ENCODE measurements at places on chromosomes 1 and 21.

- no peak overlapping the region for H3K4me3 ChIP-seq
- H3K4me1 ChIP-seq = peaks cover 10% of the 10 kb centered on the region
- no peaks in the 10 kb centered on the region for H3K27me3 ChIP-seq
- H3K36me3 ChIP-seq = no peaks in the 10 kb centered on the region
Observed at GRCh38 chr1:56255516-56256152, 323.7 kb downstream of the PLPP3 start.

- no peaks in the 10 kb centered on the region for H3K4me1 ChIP-seq
- H3K4me3 ChIP-seq = no peak overlapping the region
- no peaks in the 10 kb centered on the region for H3K27me3 ChIP-seq
- H3K27ac ChIP-seq = no peak overlapping the region
- H3K36me3 ChIP-seq = peaks cover 96% of the 10 kb centered on the region
Observed at GRCh38 chr1:17419626-17420328, 19.7 kb downstream of the RCC2 start.

DNA sequence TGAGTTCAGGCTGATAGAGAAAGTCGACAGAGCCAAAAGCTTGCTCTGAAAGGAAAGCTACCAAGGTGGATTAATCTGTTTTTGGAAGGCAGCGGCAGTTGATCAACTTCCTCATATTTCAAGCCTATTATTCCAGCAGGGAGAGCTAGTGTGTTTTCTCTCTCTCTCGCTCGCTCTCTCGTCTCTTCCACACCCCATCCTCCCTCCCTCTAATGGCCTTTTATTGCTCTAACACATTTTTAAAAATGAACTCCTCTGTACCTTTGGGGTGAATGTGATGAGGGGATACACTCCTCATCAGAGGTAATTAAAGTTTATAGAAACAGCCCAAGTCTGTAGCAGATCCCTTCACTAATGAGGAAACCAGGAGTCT lies 126.4 kb downstream of the CLIC6 start:
- H3K27me3 ChIP-seq = no peaks in the 10 kb centered on the region
- H3K4me3 ChIP-seq = peak overlapping the region; percentile 49
- DNase-seq = peak; percentile 43
- H3K36me3 ChIP-seq = peaks cover 80% of the 10 kb centered on the region
- peak overlapping the region; percentile 96 for H3K27ac ChIP-seq

- H3K36me3 ChIP-seq = no peaks in the 10 kb centered on the region
- DNase-seq = peak; percentile 89
- peaks cover 11% of the 10 kb centered on the region for H3K27me3 ChIP-seq
- no peak overlapping the region for H3K4me3 ChIP-seq
- no peak overlapping the region for H3K27ac ChIP-seq
Observed at GRCh38 chr1:162035241-162035640, 11.6 kb upstream of the OLFML2B start.

- no peak overlapping the region for H3K4me3 ChIP-seq
- no peak overlapping the region for H3K27ac ChIP-seq
- H3K27me3 ChIP-seq = no peaks in the 10 kb centered on the region
- H3K4me1 ChIP-seq = peaks cover 15% of the 10 kb centered on the region
- no peak for DNase-seq
Observed at GRCh38 chr1:226327761-226328162, 18.8 kb upstream of the LIN9 start.

DNA sequence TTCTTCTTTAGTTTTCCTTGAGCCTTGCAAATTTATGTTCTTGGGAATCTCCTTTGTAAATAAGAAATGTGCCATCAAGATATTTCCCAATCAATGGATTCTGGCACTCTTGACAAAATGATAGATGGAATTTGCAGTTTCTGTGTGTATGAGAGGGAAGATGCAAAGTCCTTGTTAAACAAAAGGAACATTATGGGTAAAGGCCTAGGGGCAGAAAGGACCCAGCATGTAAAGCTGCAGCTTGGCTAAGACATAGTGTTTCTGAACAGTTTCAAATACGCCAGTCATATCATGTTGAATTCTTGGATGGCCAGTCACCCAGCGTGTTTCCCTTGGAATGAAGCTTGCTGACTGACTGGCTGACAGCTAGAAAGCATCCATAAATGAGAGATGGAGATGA lies 210.8 kb downstream of the NFIA start:
- peak; percentile 27 for DNase-seq
- peak overlapping the region; percentile 37 for H3K27ac ChIP-seq
- H3K4me1 ChIP-seq = peaks cover 40% of the 10 kb centered on the region
- no peak overlapping the region for H3K4me3 ChIP-seq

DNA sequence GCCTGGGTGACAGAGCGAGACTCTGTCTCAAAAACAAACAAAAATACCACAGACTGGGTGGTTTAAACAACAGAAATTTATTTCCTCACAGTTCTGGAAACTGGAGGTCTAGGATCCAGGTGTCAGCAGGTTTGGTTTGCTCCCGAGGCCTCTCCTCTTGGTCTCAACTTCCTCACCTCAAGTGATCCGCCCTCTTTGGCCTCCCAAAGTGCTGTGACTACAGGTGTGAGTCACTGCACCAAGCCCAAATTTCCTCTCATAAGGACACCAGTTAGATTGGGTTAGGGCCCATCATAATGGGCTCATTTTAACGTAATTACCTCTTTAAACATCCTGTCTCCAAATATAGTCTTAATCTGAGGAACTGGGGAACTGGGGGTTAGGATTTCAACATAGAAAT lies 35.5 kb downstream of the MFSD2A start:
- peak overlapping the region; percentile 32 for H3K27ac ChIP-seq
- no peak overlapping the region for H3K4me3 ChIP-seq
- peak; percentile 68 for DNase-seq
- H3K4me1 ChIP-seq = peaks cover 5% of the 10 kb centered on the region

GRCh38 chr1:167645140-167645541 lies 15.1 kb downstream of the RCSD1 start:
- H3K4me3 ChIP-seq = no peak overlapping the region
- H3K27me3 ChIP-seq = no peaks in the 10 kb centered on the region
- no peaks in the 10 kb centered on the region for H3K4me1 ChIP-seq
- H3K36me3 ChIP-seq = no peaks in the 10 kb centered on the region

- DNase-seq = no peak
- no peak overlapping the region for H3K4me3 ChIP-seq
- no peak overlapping the region for H3K27ac ChIP-seq
- peaks cover 44% of the 10 kb centered on the region for H3K4me1 ChIP-seq
Observed at GRCh38 chr1:89723863-89724262, 90.9 kb downstream of the LRRC8C start.

- H3K27ac ChIP-seq = peak overlapping the region; percentile 98
- peaks cover 21% of the 10 kb centered on the region for H3K4me1 ChIP-seq
- peaks cover 41% of the 10 kb centered on the region for H3K36me3 ChIP-seq
- peak overlapping the region; percentile 91 for H3K4me3 ChIP-seq
- H3K27me3 ChIP-seq = no peaks in the 10 kb centered on the region
Observed at GRCh38 chr1:58784758-58785441, 1.1 kb upstream of the JUN start.

DNA sequence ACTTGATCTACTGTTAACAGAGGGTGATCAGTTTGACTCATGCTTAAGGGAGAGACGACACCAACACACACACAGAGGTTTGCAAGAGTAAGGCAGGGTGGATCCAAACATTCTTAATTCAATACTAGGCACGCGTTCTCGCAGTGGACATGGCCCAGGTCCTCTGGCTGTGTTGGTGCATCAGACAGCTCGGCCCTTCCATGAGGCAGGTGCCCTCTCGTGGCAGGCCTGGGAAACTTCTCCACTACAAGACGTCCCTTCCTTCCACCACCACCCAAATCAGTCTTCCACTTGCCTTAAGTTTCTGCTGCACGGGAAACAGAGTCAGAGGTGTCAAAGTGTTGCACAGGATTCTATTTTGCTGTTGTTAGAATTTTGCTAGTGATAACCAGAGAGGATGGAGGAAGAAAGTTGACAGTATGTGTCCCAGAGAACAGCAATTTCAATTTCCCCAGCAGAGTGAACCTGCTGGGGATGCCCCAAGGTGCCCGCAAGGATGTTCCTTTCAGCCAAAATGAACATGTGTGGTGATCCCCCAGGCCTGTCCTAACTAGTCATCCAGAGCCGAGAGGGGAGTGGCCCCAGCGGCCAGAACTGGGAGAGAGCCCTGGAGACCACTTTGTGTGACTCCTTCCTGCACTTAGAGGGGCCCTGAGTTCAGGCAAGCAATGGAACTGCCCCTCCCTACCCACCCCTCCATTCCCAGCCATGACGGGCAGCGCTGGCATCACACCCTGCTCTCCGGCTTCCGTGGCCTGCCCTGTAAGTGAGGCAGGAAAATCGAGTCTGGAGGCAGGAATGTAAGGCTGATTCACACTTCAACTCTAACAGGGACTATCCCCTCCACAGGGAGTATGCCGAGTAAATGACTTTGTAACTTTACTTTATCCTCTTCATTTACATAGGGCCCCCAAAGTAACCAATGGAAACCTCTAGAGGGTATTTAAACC lies 34.8 kb downstream of the MX1 start:
- no peaks in the 10 kb centered on the region for H3K27me3 ChIP-seq
- peaks cover 10% of the 10 kb centered on the region for H3K36me3 ChIP-seq
- H3K4me3 ChIP-seq = no peak overlapping the region
- peak; percentile 57 for DNase-seq
- no peaks in the 10 kb centered on the region for H3K4me1 ChIP-seq

GRCh38 chr1:151175041-151175741 lies 590 bp downstream of the TMOD4 start:
- peaks cover 63% of the 10 kb centered on the region for H3K36me3 ChIP-seq
- no peaks in the 10 kb centered on the region for H3K4me1 ChIP-seq
- H3K27me3 ChIP-seq = no peaks in the 10 kb centered on the region
- no peak overlapping the region for H3K4me3 ChIP-seq
- H3K27ac ChIP-seq = peak overlapping the region; percentile 7

Data from MCF 10A (cell line).